Mammary epithelial cell (primary cell): ENCODE measurements at places on chromosomes 3 and 15. TPM values are rescaled to one million over a fixed set of nuclear protein-coding genes. Genes with fewer than 3 reads are reported as not detected.
A peak's percentile ranks its signal among the peaks of the same experiment; 100 is the strongest.

GRCh38 chr3:130849091-130849552, 44.8 kb upstream of the ATP2C1 start:
- peak; percentile 60 for DNase-seq

DNA sequence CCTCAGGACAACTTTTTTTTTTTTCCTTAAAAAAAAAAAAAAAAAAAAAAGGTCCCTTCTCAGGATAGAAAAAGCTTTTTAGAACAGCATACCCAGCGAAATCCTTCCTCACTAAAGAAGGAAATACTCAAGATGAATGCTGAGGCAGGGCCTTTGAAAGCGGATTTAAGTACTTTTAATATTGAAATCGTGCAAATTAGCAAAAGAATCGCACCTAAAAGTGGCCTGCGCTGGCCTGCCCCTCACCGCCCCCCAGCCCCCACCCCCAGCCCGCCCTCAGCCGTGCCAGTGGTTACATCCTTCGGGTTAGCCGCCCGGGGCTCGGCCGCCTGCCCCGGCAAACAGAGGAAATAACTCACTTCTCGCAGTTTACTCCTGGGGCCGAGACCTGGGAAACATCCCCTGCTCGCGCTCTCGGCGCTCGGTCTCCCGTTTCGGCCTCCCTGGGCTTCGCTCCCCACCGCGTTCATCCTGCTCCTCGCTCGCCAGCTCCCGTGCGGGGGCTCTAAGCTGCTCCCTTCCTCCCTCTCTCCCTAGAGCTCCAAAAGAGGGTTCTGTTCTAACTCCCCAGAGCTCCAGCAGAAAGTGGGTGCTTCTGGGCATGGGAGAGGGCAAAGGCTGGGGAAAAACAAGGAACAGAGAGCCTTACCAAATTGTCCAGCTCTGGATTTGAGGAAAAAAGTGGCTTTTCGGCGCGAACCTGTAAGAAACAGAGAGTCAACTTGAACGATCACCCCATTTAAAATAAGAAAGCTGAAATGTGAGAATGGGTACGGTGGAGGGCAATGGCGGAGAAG, 5.2 kb downstream of the MEIS2 start:
- no peak for DNase-seq

- no peak for DNase-seq
Measured at GRCh38 chr15:94259121-94259751, 27.9 kb downstream of the MCTP2 start.

DNA sequence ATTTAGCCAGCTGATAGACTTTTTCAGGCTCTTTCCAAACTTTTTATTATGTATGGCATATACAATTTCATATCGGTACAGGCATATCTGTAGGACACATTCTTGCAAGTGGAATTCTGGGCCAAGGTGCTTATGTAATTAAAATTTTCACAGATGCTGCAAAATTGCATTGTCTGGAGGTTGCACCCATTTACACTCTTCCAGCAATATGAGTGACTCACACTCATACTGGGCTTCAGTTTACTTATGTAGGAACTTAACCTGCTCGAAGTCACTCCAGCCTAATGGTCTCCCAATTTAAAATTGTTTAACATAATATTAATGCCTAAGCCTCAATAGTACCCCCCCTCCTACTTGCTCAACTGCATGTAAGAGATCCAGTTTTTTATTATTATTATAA, 11.2 kb upstream of the SEC62 start:
- no peak for DNase-seq

- peak; percentile 38 for DNase-seq
Measured at GRCh38 chr3:71389911-71390573, 193.5 kb downstream of the FOXP1 start.

GRCh38 chr3:157098823-157099185, 61.1 kb downstream of the CCNL1 start:
- DNase-seq = no peak

GRCh38 chr15:89479173-89479572, 17.2 kb downstream of the RHCG start:
- DNase-seq = no peak

DNA sequence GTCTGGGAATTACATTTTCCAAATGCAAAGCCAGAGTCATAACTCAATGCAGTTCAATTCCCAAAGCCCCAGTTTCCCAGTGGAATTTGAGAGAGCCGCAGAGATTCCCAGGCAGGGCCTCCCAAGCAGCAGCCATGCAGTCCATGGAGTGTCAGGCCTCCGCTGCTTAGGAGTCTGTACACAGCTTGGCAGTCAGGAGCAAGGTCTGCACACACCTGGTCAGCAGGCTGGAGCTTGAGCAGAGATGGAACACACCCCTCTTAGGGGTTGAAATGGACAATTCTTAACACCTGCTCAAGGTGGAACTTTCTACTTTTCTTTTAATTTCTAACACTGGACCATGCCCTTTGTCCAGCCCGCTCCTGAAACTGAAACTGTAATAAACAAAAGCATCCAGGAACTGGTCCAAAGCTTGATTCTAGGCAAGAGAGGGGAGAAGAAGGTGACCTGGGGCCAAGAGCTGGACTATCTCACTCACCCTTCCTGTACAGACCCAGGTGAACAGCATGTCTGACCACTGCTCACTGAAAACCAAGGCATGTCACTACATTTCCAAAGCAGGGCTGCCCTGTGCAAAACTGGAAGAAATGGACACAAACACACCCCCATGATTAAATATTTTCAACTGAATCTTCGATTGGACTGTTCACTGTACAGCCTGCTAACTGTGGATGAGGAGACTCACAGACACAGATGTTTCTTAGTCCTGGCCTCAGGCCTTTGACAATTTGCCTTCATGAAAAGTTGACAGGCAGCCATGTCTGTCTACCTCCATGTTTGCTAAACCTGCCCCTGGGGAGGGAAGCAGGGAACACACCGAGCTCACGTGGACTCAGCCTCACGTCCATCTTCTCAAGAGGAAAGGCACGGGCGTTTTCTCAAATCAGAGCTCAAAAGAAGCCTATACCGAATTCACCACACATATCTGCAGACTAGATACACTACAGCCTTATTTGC, 48.6 kb upstream of the DUSP7 start:
- no peak for DNase-seq

DNA sequence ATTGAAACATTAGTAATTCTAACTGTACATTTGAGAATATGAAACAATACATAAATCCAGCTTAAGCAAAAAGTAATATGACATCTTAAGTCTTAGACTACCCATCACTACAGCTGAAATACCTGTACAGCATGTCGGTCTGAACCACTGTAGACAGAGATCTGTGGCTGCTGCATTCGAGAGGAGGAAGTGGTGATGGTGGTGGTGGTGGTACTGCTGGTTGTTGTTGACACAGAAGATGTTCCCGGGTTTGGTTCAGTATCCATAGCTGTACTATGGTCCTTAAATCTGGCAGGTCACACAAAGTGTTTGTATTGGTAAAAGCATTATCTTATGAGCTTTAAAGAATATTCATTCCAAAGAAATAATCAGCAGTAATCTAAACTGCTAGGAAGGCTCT, 2.9 kb downstream of the PHC3 start:
- no peak for DNase-seq

DNA sequence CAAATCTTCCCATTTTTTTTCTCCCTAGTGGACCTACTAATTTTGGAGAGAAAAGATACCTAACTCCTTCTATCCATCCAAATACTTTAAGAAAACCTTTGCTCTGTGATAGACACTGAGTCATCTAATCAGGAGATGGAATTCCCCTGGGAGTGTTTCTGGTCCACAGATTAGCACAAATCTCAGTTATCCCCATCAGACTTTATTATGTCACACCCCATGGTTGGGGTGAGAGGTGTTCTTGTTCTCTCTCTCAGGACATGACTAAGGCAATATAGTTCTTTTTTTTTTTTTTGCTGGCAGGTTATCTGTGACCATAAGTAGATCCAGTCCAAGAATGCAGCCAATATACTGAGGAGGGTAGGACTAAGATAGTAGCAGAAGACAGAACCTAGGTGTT, 15.8 kb downstream of the SLC9A9 start:
- DNase-seq = peak; percentile 86

DNA sequence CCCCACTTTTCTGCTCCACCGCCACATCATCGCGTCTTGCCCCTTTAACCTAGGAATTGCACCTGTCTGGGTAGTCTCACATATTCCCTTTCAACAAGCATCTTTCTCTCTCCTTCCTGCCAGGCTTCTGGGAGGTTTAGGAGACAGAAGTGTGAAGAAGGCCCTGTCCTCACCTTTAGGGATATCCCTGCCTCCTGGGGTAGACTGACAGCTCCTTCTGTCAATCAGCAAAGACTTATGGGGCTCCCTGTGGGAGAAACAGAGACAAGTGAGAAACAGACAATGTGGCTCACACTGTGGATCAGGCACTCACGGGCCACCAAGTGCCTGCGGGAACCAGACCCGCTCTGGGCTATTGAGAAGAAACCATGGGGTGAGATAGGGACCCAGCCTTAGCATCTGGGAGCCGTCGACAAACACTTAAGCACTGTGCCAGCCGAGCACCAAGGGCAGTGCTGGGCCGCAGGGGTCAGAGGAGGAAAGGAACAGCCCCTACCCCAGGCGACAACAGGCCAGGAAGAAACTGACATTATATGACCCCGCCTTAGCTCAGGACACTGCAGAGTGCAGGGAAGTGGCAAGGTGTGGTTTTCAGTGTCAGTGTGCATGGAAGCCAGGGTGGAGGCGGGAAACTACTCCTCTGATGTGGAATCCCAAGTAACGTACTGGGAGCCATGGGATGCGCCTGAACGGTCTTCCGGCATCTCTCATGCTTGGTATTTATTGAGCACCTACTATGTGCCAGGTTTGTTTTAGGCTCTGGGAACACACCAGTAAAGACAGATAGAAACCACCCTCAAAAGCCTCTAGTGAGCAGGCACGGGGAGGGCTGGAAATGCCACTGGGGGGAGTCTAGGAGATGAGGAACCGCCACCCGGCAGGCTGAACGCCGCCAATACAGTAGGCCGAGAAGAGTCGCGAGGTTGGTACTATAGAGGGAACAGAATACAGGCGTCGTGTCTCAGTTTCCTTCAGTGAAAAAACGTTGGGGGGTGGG, 1.8 kb downstream of the EFCC1 start:
- DNase-seq = no peak

GRCh38 chr3:47003056-47003410, 23.6 kb downstream of the NBEAL2 start:
- DNase-seq = no peak

- DNase-seq = peak; percentile 50
Measured at GRCh38 chr3:172332256-172333041, 115.8 kb downstream of the GHSR start.

DNA sequence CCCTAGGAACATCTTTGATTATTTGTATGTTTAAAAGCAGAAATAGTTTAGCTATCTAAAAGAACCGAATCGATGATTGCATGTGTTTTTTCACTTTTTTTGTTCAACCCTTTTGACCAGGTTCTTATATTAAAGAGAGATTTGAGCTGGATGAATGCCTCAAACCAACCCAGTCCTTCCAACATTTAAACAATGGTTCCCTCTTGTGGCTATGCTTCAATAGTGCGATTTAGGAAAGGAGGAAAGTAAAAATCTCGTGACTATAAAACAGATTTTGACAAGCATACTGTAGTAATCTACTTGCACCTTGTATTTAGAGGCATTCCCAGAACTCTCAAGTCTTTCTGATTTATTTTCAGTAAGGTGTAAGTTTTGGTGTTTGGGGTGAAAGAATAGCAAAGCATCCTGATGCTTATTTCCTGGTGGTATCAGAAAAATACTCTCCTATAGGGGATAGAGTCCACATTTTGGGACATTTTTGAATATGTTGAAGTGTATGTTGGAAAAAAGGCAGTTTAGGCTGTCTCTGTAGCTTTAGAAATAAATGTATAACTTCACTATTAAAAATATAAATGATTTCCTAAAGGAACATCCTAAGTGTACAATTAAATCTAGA, 159.6 kb upstream of the KCNH8 start:
- DNase-seq = peak; percentile 8

GRCh38 chr15:77742570-77742969, 109.9 kb upstream of the LINGO1 start:
- DNase-seq = no peak

GRCh38 chr3:32821686-32822296, 4.0 kb downstream of the TRIM71 start:
- no peak for DNase-seq

- peak; percentile 64 for DNase-seq
Measured at GRCh38 chr15:79978655-79979514, 7.9 kb upstream of the BCL2A1 start.

DNA sequence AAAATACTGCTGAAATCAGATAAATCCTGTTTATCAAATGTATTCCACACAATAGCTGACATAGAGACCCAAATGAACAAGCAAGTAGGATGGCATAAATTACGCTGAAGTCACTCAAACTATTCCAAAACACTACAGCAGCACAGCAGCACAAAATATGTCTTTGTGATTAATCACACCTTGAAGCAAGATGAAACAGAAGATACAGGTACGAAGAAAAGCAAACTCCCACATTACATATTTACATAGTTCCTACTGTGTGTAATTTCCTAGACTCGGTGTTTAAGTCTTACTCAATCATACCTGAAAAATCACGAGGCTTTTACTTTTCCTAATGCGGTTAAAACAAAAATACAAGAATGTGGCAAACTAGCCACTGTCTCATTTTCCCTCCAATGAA, 38.3 kb downstream of the CHSY1 start:
- peak; percentile 35 for DNase-seq

DNA sequence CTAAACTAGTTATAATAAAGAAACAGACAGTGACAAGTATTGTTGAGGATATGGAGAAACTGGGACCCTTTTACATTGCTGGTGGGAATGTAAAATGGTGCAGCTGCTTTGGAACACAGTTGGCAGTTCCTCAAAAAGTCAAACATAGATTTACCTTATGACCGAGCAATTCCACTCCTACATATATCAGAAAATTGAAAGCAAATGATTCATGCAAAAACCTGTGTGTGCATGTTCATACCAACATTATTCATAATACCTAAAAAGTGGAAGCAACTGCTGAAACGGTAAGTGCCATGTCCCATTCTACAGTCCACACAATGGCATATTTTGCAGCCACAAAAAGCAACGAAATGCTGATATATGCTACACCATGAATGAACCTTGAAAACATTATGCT, 12.2 kb upstream of the SEC61A1 start:
- peak; percentile 43 for DNase-seq

DNA sequence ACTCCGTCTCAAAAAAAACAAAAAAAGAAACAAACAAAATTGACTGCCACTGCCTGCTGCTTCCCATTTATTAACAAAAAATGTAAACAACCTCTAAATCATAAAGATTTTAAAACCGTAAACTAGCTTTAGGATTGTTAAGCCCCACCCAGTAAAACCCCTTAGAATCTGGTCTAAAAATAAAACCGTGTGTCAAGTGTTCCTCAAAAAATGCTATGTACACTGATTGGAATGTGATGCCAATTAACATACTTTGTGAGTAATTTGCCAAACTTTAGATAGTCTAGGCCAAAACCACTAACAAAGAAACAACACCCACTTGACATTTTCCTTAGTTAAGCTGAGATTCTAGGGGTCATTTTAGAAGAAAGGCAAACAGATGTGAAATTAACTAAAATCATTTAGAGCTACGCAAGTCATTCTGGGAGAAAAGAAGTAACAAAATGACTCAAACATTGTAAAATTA, 5.3 kb downstream of the RAF1 start:
- no peak for DNase-seq

Gene MYZAP
- 1.0 TPM for polyA plus RNA-seq

Gene CHRNB4
- 0.12 TPM for polyA plus RNA-seq

Gene KBTBD13
- polyA plus RNA-seq = not detected

Gene MAP6D1
- polyA plus RNA-seq = 4.0 TPM

Gene PXYLP1
- 3.3 TPM for polyA plus RNA-seq

Gene ZCWPW2
- polyA plus RNA-seq = 0.11 TPM

Gene RTP4
- polyA plus RNA-seq = not detected

Gene CA12
- polyA plus RNA-seq = 220 TPM
